AG20443 (cell line): ENCODE measurements at places on chromosomes 5 and 9.

- no peak for DNase-seq
Observed at GRCh38 chr9:90896231-90896630, 94.6 kb downstream of the SYK start.

DNA sequence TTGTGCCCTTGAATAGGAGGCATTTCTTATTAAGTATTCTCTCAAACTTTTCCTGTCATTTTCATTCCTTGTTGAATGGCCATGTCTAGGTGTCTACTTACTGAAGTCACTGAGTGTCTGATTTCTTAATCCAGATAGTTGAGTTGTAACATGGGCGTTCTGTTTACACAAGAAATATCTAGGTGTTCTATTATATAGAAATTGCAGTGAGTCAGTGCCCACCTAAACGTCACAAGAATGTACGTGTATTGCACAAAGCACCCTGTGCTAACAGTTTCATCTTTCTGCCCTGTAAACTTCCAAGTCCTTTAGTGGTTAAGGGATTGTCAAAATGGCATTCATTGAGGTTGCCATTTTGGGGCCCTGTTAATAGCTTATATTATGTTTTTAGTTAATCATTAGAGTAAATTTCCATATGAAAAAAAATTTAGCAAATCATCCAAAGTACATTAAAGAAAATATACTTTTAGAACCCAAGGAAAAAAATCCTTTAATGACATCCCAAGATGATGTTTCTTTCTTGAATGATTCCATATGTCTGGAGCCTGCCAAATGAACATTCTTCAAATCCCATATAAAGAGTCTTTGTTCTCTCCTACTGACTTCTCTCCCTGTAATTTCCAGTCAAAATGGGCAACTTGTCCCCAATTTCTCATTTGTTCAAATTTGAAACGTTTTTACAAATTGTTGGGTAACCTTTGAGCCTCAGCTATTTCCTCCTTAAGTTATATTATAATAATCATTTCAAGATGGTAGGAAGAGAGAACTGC lies 114.2 kb downstream of the GOLPH3 start:
- no peak for DNase-seq

DNA sequence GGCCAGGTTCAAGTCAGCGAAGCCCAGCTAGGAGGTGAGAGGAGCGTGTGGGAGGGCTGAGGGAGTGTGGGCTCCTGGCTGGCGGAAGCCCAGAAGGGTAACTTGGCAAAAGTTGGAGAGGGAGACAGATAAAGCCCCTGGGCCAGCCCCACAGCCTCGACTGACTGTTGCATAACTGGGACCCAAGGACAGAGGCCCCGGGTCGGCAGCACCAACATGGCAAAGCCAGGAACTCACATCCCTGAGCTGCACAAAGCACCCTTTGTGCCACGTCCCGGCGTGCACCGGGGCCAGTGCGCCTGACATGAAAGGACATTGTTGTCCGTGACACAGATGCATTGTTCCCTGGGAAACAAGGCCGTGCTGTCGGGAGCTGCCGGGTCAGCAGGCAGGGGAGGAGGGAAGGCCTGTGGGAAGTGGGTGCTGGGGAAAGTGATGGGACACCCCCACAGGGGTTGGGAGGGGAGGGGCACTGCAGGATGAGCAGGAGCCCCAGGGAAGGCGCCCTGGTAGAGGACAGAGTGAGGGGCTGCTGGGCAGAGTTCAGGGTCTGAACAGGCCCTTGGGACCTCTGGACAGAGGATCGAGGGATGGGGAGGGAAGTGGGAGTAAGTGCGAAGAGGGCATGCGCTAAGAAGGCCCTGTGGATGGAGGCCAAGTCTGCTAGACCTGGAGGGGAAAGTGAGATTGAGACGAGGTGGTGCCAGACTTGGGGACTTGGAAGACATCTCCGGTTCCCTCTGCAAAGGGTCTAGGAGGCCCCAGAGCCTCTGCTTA lies 13.0 kb upstream of the DPM2 start:
- DNase-seq: no peak

DNA sequence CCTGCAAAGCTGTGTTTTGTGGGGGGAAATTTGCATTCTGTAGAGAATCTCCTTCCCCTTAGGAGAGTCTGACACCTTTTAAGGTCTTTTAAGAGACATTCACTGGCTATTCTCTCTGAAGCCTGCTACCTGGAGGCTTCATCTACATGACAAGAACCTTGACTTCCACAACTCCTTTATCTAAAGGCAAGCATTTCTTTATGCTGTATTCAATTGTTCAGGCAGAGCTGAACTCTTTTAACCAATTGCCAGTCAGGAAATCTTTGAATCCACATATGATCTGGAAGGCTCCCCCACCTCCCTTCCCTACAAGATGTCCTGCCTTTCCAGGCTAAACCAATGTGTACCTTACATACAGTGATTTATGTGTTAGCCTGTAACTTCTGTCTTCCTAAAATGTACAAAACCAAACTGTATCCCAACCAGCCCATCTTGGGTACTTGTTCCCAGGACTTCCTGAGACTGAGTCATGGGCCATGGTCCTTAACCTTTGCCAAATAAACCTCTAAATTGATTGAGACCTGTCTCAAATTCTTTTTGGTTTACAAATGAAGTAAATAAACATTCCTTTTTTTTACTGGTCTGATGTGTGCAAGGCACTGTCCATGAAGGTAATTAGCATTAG lies 9.9 kb downstream of the C9orf85 start:
- DNase-seq: no peak

DNA sequence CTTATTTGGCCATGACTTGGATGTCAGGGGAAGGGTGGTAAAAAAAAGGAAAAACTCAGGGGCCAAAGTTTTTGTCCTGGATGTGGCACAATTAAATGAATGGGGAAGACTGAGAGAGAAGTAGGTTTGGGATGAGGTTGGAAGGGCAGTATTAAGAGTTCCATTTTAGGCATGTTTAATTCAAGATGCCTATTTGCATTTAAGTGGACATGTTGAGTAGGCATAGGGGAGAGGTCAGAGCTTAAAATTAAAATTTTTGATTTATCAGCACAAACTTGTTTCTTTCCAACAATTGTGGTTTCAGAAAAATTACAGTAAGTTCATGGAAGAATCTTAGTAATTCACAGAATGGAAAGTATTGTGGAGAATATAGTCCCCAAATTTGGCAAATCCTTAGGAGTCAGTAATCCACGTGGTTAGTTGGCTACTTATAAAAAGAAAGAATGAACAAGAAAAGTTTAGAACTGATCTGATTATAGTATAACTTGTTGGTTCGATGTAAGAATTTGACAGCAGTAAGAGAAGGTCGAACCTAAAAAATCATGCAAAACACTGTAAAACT lies 265.9 kb downstream of the SAXO1 start:
- DNase-seq: no peak
